NCI-H187 treated with DMSO at 0.1 percent for 48 hours (cell line): ENCODE measurements at places on chromosomes 3 and 15.

GRCh38 chr15:80730926-80731325 is 35.8 kb downstream of the ABHD17C start:
- no peak for DNase-seq

- no peak for DNase-seq
These were observed 76.1 kb upstream of the ATP11B start for GRCh38 chr3:182717216-182717615.

- no peak for DNase-seq
These were observed 107.4 kb upstream of the SLC4A7 start for GRCh38 chr3:27591312-27592210.

DNA sequence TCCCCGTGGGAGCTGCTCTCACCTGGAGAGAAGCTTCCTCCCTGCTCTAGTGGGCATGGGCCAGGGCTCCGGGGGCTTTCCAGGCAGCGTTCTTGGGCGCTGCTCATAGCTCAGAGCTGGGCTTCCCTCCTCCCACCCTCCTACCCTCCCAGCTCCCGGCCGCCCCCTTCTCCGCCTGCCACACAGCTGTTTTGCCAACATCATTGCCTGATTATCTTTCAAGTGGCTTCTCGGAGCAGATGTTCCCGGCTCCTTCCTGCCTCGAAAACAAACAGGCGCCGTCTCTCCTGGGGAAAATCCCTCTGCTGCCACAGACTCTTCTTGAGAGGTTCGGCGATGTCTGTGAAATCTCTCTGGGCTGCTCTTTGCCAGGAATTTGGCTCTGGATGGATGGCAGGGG is 195.6 kb downstream of the RPLP1 start:
- DNase-seq: no peak

GRCh38 chr3:29557186-29557585 is 276.3 kb downstream of the RBMS3 start:
- DNase-seq: no peak

DNA sequence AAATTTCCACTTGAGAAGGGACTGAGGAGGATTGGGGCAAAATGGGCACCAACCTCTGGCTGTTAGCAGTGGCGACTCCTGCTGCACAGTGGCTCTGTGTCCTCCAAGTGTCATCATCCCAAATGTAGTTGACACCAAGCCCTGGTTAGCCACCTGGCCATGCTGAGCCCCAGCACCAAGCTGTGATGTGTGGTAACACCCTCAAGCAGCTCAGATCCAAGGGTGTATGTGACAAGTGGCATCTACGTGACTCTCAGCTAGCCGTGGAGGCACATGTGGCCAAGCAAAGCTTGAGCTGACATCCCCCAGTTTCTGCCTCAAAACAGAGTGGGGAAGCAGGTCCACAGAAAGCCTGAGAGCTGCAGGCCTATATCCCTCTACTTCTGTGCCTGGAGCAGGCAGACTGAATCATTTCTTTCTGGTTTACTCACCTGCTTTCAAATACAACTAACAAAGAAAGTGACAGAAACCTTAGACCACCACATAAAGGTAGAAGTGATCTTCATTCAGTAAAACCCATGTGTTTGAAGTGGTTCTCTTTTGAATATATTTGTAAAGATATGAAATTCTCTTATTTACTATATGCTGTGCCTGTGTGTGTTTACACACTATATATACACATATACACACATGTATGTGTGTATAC is 40.0 kb downstream of the FOXP1 start:
- DNase-seq: no peak

GRCh38 chr3:57411715-57412114 is 119.2 kb upstream of the ASB14 start:
- DNase-seq: no peak
